ENCODE measurements at places on chromosomes 6 and 20. TPM values are rescaled to one million over a fixed set of nuclear protein-coding genes. Genes with fewer than 3 reads are reported as not detected.

DNA sequence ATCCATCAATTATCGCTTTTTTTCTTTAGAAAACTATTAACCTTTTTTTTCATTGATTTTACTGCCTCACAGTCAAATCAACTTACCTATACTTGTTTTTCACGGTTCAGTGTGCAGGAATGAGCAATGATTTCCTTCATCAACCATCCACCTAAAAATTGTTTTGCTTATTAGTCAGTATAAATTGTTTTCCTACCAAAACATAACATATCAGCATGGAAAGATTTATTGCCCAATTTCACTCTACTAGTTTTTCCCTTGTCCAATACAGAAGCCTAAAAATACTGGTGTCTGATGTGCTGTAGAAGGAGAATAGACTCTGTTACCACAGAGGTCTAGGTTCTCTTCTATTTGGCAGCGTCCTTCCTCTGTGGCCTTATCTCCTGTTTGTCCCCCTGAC lies 558.2 kb upstream of the CITED2 start:
- DNase-seq = no peak

The OR2B6 gene
- 4.4 TPM for total RNA-seq

The VSX1 gene
- not detected for total RNA-seq

- peak; percentile 78 for DNase-seq
These were observed 106.2 kb downstream of the JPH2 start for GRCh38 chr20:44080646-44081267.

DNA sequence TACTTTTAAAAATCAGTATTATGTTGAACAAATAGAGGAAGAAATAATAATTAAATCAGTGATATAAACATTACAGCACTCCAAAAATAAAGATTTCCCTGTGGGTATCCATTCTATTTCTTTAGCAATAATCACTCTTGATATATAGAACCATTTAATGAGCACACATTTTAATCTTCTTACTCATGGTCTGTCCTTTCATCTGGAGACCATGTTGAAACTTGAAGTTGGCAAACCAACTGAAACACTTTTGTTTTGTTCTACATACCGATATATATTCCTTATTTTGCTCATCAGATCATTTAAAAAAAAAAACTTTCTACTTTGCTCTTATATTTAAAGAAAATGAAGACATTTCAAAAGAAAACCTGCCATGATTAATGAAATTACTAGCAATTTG lies 13.4 kb downstream of the C6orf58 start:
- no peak for DNase-seq

- DNase-seq = no peak
These were observed 55.7 kb downstream of the TMEM242 start for GRCh38 chr6:157267654-157268053.

DNA sequence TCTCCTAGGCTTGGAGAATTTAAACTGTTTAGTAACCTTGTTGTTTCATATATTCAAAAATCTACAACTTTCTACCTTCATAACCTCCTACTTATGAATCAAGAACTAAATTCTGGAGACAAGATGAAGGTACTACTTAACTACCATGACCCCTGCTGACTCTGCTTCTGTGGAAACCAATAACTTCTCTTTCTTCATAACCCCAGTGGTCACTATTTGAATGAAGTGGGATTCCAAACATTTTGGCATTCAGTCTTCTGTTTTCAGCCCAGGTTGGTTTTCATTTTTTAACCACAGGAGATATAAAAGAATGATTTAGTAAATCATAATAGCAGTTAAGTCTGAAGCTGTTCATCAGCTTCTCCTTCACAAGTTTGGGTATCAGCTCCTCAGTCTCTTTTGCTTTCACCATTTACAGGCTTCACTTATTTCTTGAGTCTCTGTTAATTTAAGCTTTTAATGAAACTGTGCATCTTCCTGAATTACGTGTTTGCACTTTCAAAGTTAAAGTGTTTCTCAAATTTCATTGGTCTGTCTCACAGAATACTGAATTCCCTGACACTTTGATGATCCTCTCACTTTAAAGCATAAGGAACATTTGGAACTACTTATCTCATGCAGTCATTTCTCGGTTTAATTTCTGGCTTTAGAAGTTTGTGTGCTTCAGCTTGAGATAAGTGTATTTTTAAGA lies 9.5 kb downstream of the SENP6 start:
- no peak for DNase-seq

The ADGB gene
- not detected for total RNA-seq

The FAM209B gene
- total RNA-seq = not detected

GRCh38 chr20:3876676-3877075 lies 12.5 kb upstream of the PANK2 start:
- no peak for DNase-seq

Data from K562 (cell line).